CD4-positive, alpha-beta T cell treated with Interleukin-4 for 1 hour (primary cell): ENCODE measurements at places on chromosomes 5 and 9.
A peak's percentile ranks its signal among the peaks of the same experiment; 100 is the strongest.

GRCh38 chr5:65065001-65065511 lies 296.3 kb downstream of the CWC27 start:
- DNase-seq = no peak

- no peak for DNase-seq
Observed at GRCh38 chr5:170470808-170471404, 32.9 kb upstream of the KCNIP1 start.

DNA sequence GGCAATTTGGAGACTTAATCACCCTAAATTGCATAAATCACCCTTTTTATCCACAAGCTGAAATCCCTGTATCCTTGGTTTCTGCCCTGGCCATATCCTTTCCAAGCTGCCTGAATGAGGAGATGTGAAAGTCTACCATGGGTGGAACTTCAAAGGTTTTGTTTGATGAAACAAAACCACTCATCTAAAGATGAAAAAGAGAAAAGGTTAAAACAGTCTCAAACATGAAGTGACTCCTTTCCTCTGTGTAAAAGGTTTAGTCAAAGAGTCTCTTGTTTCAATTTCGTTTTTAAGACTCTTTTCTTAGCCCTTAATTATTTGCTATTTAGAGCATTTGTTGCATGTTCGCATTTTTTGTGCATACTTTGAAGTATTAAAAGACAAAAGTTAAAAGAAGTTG lies 11.2 kb downstream of the SLC45A2 start:
- no peak for DNase-seq

DNA sequence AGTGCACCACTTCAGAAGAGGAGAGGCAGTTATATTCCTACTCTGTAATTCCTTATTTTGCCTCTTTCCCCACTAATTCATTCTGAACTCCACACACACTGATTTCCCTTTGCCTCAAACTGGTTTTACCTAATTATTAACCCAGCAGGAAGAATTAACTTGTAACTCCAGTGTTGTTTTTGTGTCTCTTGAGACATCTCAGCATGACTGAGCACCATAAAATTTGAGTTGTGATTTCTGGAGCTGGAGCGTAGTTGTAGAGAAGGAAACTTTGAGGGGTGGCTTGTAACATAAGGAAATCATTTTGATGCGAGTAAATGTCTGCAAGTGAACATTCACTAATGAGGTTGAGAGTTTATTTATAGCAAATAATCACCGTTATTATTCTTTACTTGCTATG lies 265.2 kb downstream of the TMEM38B start:
- no peak for DNase-seq

DNA sequence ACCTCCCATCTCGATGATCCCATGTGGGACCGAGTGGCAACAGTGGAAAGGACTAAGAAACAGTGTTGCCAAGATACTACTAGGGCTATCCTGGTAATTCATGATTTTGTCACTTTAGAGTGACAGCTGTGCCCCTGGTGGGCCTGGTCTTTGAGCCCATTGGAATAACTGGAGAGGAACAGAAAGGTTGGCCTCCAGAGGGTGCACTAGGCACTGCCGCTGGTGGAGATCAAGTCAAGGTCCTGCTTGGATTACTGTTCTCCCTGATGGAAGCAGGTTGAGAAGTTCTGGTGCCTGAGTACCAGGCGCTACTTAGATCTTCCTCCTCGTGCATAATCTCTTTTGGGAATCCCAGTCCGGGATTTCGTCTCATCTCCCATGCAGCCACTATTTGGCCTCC lies 129.6 kb downstream of the SEC61B start:
- DNase-seq = no peak

DNA sequence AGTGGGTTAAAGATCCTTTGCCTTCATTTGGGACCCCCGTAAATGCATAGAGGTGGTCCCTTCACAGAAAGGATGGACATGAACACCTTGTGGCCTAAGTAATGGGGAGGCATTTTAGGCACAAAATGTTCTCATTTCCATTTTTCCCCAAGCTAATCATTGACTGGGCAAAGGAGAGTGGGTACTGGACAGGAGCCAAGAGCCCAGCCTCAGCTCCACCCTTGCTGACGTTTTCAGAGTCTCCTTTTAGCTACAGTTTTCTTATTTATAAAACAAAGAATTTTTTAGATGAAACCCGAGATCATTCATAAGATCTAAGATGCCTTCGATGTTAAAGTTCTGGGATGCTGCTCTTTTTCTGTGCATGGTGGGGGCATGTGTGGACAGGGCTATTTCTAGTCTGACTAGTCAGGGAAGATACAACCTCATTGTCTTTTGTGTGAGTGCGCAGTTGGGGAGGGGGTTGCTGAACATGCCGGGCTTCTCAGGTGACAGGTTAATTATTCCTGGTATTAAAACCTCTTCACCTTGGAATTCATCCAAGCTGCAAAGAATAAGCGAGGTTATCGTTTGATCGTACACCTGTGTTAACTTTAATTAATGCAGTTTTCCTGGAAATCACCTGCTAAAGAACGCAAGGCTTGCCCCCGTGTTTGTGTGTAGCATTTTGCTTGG lies 48.4 kb downstream of the ADAMTS16 start:
- no peak for DNase-seq

DNA sequence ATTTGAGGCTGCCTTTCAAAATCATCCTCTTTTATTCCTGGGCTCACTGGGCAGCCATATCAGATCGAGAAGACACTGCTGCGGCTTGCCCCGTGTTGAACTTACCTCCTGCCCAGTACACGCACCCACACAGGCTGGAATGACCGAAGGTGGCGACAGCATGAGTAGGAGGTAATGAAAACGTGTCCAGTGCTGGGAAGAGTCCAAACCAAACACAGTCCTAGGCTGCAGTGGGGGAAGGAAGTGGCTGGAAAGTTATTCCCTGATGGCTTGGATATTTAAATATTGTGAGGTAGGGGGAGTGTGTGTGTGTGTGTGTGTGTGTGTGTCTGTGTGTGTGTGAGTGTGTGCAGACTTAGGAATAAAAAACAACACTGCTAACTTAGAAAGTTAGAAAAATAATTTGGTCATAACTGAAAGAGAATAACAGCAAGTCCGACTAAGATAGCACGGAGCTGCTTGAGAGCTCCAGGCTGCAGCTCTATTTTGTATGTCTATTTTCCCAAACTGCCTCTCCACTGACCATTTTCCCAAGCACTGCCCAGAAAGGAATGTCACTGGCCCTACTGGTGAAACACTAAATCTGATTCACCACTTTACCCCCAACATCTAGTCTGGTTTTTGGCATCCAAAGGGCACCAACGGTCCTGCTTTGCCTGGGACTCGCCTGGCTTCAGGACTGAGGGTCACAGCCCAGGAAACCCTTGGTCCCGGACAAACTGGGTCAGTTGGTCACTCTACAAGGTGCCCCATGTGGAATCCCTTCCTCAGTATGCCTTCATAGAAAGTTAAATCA lies 41.2 kb downstream of the ANKH start:
- DNase-seq = no peak

- DNase-seq = no peak
Observed at GRCh38 chr5:132463811-132464155, 26.8 kb downstream of the IRF1 start.

DNA sequence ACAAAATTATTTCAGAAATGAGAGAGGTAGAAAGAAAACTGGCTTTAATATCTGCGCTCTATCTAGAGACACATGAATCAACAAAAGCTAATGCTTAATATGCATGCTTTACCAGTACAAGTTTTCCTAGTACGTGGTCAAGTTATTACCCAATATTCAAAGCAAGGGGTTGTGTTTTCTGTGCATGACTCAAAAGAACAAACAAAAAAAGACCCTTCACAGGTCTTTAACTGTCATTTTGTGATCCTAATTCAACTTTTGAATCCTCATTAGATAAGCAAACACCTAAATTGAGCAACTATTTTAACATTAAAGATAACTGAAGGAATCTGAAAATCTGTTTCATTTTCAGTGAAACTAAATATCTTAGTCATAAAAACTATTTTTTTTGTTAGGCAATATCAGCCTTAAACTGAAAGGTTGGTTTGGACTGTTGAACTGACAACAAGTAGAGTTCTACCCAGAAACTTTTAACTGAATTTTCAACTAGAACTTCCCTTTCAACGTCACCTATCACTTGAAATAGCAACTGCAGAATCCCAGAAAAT lies 12.5 kb downstream of the ST8SIA4 start:
- peak; percentile 45 for DNase-seq

- DNase-seq = peak; percentile 57
Observed at GRCh38 chr9:36486933-36487481, 85.7 kb upstream of the MELK start.

DNA sequence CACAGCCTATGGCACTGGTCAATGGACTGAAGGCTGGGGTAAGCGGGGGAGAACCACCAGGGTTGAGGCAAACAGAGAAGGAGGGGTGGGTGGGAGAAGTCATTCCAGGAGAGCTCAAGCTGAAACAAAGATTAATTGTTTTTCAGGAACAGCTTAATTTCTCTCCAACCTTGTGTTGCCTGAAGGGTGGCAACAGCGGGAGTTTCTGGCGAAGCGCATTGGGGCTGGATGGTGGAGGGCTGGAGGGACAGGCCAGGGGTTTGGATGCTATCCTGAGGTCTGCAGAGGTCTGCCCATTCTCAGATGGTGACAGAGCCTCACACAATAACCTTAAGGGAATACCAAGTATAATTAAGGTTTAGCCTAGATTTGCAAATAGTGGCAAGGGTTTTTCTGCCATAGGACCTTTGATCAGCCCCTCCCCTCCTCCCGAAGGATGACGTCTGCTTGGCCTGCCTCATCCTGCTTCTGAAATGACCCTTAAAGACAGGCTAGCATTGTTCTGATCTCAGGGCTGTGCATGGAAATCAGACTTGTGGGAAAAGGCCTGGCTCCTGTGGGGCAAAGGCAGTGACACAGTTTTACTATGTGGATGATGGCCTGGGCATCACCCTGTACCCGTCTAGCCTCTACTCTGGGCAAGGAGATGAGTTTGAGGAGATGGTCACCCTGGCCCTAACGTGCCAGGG lies 32.7 kb downstream of the PSD2 start:
- DNase-seq = no peak

DNA sequence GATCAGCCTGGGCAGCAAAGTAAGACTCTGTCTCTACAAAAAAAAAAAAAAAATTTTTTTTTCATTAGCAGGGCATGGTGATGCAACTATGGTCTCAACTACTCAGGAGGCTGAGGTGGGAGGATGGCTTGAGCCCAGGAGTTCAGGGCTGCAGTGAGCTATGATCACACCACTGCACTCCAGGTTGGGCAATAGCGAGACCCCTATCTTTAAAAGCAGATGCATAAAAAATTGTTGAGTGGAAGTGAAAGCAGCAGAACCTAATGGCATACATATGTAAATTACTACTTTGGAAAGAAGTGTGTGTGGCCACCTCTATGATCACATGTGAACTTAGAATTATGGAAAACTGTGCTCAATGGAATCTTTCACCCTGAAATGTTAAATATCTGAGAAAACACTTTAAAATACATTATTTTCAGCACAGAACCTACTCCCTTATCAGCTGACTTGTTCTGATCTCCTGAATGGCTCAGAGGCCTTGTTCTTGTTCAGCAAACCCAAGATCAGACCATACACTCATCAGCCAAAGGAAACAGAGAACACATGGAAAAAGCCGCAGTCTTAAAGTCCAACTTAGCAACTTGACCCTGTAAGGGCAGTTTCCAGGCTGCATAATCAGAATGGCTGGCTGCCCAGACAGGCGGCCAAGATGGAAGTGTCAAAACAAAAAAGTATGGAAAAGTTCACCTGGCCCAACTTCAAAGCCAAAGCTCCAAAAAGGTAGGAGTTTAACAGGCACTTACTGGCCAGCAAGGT lies 56.5 kb downstream of the SIL1 start:
- no peak for DNase-seq

DNA sequence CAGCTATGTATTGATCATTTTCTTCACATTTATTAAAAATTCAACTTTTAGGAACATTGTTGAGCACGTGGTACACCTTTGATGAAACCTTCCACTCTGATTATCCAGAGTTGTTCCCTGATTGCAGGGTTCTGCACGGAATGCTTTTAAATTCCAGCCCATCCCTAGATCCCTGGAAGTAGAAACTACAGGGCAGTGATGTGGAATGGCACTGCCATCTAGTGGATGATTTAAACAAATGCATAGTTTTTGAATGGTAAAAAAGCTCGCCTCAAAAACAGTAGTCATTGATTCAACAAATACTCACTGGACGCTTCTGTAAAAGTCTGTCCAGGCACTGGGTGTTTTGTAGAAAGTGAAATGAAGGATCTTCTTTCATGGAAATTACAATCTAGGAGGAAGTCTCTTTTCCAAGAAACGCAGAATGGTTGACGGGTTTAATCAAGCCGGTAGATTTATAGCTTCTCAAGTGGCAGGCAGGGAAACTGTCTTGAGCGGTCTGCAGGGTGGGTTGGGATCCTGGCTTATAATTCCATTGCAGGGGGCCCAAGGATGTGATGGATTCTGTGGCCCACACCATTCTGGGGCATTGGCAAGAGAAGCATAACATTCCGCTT lies 118.4 kb downstream of the ARHGAP26 start:
- peak; percentile 29 for DNase-seq

- DNase-seq = no peak
Observed at GRCh38 chr5:14133394-14133793, 9.7 kb upstream of the TRIO start.

- DNase-seq = no peak
Observed at GRCh38 chr5:52856564-52856963, 68.8 kb downstream of the ITGA1 start.

- DNase-seq = no peak
Observed at GRCh38 chr5:122915717-122916461, 70.5 kb downstream of the SNX24 start.

DNA sequence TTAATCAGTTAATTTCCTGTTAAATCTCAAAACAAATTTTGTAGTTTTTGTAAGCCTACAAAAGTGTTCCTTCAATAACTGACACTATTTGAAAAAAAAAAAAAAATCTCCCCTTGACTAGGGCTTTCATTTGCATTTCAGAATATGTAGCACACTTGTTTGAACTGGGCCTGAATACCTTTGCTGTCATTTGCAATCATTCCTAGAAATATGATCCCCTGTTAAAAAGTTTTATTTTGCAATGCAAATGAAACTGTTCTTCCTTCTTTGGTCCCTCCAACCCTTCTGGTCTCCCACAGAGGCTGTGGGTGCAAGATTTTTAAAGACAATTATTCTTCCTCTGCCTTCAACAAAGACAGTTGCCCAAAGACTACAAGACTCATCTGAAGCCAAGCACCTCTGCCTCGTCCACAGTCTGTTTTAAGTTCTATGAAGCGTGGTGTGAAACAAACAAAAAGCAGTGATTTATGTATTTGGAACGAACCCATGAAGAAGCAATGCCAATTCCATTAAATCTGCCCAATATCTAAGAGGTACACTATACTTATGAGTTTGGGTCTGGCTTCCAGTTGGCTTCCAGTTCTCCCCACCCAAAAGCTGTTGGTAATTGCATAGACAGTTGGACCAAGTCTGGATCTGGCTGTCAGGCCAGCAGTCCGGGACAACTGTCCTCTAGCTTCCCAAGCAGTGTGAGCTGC lies 66.1 kb downstream of the CFAP90 start:
- DNase-seq = no peak
